ENCODE measurements at places on chromosomes 4 and X.
A peak's percentile ranks its signal among the peaks of the same experiment; 100 is the strongest.

- ATAC-seq: no peak
These were observed 35.9 kb downstream of the TBC1D19 start for GRCh38 chr4:26619784-26620183.

DNA sequence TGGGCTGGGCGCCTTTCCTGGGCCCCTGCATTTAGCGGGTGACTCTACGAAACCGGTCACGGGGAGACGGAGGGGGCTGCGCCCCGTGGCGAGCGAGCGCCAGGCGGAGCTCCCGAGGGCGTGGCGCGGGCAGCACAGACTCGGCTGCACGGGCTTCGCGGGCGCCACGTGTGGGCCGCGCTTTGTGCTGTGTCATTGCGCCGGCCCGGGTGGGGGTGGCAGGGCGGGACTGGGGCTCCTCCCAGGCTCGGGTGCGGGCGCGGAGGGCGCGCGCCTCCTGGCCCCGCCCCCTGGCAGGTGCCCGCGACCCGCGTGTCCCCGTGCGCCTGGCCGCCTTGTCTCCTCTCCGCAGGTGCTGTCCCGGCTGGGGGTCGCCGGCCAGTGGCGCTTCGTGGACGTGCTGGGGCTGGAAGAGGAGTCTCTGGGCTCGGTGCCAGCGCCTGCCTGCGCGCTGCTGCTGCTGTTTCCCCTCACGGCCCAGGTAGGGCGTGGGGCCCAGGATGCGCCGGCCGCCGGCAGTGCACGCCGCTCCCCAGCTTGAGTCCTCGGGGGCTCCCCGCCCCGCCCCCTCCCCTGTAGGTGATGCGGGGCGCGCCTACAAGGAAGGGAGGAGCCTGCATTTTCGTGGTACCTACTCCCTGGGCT lies 651 bp downstream of the UCHL1 start:
- peak; percentile 72 for ATAC-seq

DNA sequence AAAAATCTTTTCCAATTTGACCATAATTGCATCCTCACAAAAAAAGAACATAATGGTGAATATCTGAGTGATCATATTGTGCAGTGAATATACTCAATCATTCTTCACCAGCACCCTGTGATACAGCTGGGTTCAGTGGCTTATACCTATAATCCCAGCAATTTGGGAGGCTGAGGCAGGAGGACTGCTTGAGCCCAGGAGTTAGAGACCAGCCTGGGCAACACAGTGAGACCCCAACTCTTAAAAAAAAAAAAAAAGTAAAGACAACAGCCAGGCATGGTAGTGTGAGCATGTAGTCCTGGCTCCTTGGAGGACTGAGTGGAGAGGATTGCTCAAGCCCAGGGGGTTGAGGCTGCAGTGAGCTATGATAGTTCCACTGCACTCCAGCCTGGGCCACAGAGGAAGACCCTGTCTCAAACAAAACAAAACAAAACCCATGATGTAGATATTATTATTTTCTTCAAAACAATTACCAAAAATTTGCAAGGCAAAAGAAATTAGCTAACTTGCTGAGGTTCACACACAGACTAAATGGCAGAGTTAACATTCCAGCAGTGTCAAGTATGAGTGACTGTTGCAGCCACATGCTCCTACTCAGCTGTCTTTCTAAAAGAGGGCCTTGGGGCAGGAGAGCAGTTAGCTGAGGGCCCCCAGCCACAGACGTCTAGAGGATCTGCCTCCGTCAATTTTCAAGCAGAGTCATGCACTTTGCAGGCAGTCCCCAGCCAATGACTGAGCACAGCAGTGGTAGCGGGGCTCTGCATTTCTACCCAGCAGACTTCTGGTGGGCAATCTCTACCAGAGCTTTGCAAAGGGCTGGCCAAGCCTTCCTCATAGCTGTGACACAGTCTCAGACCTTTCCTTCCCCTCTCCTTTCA lies 33.4 kb downstream of the ADGRA3 start:
- no peak for ATAC-seq

- ATAC-seq: peak; percentile 74
These were observed 10.4 kb upstream of the DGAT2L6 start for GRCh38 chrX:70166601-70167590.

DNA sequence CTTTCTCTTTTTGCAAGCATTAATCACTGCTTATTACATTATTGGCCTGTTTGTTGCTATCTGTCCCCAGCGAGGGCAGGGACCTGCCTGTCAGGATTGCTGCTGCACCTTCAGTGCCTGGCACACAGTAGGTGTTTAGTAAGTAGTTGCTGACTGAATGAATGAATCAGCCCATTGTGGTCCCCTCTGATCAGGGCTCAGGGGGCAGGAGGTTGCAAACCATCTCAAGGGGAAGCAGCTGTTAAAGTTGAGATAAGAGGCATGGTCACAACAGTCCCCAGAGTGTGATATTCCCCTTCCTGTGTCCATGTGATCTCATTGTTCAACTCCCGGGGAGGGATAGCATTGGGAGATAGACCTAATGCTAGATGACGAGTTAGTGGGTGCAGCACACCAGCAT lies 85.4 kb downstream of the WFS1 start:
- ATAC-seq: no peak

- ATAC-seq: no peak
These were observed 775 bp downstream of the KCTD8 start for GRCh38 chr4:44447563-44448504.

- ATAC-seq: peak; percentile 90
These were observed 22.6 kb downstream of the NAP1L5 start for GRCh38 chr4:88674979-88675378.

- ATAC-seq: peak; percentile 69
These were observed 13.3 kb downstream of the UBA6 start for GRCh38 chr4:67687636-67688035.

GRCh38 chr4:168528131-168528949 lies 31.5 kb downstream of the PALLD start:
- ATAC-seq: peak; percentile 82

- no peak for ATAC-seq
These were observed 62.2 kb upstream of the TBC1D9 start for GRCh38 chr4:140818433-140818832.

All from SK-N-SH treated with all-trans-retinoic acid at 6 μM for 48 hours (cell line).